CD4-positive, alpha-beta T cell (primary cell): ENCODE measurements at places on chromosomes 7 and 10.

- no peak for DNase-seq
Observed at GRCh38 chr7:108662783-108663362, 93.2 kb downstream of the DNAJB9 start.

DNA sequence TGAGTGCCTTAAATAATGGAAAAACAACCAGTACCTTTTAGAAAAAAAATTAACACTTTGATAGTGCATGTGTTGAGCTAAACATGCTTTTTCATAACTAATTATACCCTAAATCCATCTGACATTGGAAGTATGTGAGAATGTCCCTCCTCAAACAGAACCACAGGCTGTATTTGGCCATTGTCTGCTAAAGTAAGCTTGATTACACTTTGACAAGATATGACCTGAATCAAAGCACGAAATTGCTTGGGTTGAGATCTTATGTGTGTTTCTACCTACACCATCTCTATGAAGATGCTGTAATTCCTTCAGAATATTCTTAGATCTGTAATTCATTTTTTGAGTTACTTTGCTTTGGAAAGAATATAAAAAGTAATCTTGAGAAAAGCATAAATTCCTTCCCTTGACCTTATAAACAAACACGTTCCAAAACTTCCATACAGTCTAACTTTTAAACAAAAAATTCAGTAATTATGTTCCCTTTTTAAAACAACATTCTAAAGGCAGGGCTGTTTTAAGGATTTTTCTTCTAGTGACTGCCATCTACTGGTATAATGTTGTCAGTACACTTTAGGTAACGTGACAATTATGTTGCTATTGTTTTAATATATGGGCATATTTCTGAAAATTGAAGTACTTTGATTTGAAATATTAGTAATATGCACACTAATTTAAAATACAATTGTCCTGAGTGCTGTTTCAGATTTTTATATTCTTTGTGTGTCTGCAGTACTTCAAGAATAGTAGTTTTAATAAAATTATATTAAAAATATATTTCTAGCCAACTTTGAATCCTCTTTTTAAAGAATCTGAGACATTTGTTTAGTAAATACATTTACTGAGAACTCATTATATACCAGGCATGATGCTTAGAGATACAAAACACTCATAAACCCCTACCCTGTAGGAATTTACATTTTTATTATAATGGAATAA, 20.9 kb downstream of the CD36 start:
- DNase-seq, result no peak

- peak; percentile 24 for DNase-seq
Observed at GRCh38 chr7:21898265-21898930, 47.3 kb downstream of the CDCA7L start.

DNA sequence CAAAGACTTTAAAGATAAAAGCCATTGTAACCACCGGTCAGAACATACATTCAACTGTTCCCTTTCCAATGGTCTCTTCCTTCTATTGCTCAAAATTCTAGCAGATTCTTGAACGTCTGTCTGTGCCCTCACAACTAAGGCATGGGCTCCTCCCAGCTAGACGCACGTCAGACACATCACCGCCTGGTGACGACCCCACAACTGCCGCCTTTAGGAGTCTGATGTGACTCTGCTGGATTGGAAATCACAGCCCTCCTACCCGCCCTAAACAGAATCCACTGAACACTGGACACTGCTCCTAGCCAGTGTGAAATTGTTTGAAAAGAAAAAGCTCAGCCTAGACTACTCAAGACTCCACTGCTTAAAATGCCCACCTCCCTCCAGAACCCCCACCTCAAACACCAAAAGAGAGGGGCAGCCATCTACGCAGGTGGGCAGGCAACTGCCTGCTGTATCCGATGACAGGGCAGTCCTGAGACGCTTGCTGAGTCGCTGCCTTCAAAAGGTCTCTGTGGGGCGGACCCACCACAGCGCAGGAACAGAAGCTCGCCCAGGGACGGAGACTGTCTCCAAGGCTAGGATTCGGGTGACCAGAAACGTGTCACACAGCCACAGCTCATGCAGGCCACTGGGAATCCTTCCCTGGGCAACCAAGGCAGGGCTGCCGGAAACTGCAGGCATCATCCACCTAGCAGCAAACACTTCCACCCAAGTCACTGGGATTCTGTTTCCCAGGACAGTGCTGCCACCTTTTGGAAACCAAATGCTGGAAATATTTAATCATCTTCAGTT, 34.7 kb downstream of the GSDME start:
- DNase-seq, result no peak

DNA sequence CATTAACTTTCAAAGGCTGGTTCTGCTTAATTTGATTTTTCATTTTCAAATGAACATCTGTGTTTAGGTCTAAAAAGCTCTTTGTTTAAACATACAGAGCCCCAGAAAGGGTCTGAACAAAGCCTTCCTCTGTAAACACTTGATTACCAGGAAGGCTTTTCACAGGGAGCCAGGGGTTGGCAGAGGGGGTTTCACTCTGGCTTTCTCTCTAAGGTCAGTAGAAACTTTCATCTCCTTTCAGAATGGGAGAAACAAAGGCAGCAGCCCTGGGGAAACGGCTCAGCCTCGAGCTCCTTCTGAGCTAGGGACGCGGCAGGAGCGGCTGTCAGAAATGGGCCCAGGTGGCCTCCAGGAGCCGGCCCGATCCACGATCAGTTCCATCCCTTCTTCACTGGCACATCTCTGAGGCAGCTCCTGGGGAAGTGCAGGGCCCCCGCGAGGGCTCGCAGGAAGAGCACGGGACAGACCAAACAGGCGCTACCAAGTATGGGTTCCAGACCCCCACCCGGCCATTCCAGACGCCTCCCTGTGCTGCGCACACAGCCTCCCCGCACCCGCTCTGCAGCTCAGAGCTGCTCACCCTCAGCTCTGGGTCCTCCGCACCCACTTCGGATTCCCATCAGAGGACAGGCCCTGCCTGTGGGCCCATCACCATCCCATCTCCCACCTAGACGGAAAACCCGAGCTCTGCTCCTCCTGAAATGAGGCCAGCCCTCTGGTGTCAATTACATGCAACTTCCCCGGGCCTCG, 124.1 kb downstream of the MAD1L1 start:
- DNase-seq, result no peak

GRCh38 chr10:109960682-109961081, 37.4 kb upstream of the XPNPEP1 start:
- no peak for DNase-seq

- DNase-seq, result peak; percentile 10
Observed at GRCh38 chr10:48551861-48552591, 52.8 kb downstream of the ARHGAP22 start.

GRCh38 chr10:123552760-123553554, 113.2 kb upstream of the GPR26 start:
- no peak for DNase-seq

DNA sequence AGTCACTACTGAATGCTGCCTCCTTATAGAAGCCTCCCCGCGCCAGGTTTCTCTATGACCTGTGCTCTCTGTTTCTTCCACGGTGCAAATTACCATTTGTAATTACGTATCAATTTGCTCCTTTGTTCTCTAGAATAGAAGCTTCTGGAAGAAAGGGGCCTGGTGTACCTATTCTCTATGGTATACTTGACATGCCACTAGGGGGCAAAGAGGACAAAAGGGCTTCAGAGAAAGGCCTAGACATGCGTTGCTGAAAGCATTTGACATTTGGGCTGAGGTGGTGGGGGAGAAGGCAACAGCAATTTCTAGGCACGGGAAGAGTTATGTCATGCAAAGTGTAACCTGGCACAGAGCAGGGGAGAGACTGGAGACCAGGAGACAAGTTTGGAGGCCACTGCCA, 148.7 kb downstream of the WDR11 start:
- no peak for DNase-seq

DNA sequence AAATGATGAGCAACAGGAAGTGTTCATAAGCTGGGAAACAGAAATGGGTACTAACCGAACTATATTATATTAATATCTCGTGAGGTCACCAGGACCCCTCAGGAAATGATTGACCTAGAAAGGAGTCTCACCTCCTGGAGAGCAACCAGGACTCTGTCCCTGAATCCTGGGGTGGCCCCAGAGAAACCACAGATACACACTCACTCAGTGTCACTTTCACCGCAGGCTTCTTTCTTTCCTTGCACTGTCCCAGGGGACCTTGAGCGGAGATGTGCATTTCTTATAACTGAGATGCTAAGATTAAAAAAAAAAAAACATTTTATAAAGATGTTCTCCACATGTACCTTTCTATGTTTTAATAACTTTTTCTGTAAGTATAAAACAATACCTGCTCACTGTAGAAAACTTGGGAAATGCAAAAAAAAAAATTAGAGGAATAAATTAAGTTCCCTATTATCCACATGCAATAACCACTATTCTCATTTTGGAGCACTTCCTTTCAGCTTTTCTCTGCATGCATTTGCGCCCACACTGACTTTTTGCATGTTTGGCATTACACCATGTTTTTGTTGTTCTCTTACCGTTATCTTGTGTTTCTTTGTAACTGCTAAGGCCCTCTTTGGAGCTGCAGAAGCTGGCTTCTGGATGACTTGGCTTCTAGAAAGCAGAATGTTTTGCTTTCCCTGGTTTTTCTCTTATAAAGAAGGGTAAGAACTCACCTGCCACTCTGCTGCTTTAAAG, 15.0 kb downstream of the NOD1 start:
- no peak for DNase-seq

- no peak for DNase-seq
Observed at GRCh38 chr10:35006836-35007235, 83.3 kb downstream of the CUL2 start.
